CD4-positive, alpha-beta T cell (primary cell): ENCODE measurements at places on chromosomes 11 and 22.

DNA sequence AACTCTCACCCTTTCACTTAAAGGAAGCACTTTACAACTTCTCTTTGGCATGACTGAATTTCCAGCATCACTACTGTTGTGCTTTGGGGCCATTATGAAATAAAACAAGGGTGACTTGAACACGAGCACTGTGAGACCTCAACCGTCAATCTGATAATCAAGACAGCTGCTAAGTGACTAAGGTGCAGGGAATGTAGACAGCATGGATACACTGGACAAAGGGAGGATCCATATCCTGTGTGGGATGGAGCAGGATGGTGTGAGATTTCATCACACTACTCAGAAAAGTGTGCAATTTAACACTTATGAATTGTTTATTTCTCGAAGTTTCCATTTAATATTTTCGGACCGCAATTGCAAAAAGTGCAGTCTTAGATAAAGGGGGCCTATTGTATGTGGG, 16.1 kb upstream of the EXPH5 start:
- DNase-seq: no peak

GRCh38 chr11:113426686-113427085, 39.1 kb downstream of the ANKK1 start:
- no peak for DNase-seq

DNA sequence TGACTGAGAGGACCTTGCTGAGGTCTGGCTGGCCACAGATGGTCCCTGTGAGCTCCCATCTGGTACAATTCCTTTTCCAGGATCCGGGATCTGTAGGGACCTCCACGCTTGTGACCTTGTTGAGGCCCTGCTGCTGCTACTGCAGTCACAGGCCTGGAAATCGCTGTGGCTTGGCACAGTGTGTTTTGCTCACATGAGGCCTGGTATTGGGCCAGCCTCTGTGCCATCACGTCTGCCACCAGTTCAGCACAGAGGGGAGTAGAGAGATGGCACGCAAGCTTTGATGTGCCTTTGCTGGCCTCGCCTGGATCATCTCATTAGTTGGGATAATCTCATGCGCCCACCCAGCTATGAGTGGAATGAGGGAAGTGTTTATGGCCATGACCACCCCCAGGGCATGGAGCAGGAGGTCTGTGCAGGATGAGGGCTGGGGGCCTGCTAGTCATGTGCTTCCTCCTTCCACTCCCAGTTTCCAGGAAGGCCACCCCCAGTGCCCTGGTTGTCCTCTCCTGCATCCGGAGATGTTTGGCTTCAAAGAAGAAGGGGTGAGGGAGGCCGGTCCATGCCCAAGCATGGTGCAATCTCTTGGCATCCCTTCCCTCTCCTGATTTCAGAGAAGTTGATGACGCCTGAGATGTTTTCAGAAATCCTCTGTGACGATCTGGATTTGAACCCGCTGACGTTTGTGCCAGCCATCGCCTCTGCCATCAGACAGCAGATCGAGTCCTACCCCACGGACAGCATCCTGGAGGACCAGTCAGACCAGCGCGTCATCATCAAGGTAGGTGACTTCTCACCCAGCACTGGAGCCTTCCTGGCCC, 22.4 kb downstream of the DERL3 start:
- DNase-seq: no peak

DNA sequence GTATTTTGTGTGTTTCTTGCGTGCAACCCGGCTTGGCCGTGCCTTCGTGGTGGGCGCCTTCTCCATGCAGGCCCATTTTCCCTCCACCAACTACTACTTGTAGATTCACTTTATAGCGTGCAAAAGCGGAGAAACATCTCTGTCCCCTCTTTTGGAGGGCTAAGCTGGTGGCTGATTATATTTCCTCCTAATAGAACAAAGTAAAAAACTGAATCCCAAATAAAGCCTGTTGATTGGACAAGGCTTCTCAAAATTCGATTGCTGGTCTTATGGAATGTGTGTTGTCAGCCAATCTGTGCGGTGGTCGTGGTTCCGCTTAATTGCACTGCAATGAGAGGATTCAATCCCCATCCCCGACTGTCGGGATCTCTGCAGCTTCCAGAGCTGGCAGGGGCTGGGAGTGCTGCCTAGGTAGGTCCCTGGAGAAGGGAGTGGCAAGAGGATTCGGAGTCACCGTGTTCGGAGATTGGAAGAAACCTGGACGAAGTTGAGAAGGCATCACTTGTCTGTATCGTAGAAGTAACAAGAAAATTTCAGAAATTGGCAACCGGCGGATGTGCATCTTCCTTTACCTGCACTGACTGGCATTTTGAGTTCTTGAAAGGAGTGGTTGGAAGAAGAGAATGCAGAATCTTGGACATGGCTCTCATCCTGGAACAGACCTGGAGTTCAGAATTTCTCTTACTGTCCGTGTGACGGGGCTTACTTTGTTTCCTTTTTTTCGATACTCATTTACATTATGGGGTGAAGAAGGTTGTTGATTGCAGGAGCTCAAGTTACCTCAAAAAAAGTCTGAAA, 1.1 kb downstream of the HMGXB4 start:
- DNase-seq: peak; percentile 6

- DNase-seq: no peak
These were observed 1.4 kb downstream of the NARS2 start for GRCh38 chr11:78573271-78573670.

GRCh38 chr11:118918686-118919280, 6.9 kb downstream of the BCL9L start:
- no peak for DNase-seq

- no peak for DNase-seq
These were observed 2.3 kb downstream of the RBX1 start for GRCh38 chr22:40953471-40953870.

- no peak for DNase-seq
These were observed 46.1 kb downstream of the ASCL2 start for GRCh38 chr11:2224254-2224653.

- no peak for DNase-seq
These were observed 20.0 kb upstream of the NUCB2 start for GRCh38 chr11:17256512-17256911.

DNA sequence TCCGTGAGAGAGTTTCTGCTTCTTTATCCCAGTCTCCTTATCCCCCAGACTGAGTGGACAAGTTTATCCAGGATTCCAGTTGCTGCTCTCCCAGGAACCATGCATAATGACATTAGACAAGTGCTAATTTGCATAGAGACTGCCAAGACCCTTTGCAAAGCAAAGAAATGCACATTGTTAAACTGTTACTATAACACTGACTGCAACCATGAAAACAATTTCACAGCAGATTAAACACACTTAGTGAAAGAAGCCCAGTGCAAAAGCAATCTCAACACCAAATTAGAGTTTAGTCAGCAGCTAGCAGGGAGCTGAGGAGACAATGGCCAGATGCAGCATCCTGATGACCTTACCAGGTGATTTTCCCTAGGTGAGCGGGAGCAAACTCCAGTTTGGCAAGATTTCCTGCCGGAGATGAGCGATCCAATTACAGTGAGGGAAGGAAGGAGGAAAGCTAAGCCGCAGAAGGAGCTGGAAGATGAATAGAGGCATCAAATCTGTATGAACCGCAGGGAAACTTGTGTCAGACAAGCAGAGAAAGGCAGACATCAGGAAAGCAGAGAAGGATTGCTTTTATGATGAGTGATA, 273.8 kb upstream of the B3GAT1 start:
- no peak for DNase-seq

DNA sequence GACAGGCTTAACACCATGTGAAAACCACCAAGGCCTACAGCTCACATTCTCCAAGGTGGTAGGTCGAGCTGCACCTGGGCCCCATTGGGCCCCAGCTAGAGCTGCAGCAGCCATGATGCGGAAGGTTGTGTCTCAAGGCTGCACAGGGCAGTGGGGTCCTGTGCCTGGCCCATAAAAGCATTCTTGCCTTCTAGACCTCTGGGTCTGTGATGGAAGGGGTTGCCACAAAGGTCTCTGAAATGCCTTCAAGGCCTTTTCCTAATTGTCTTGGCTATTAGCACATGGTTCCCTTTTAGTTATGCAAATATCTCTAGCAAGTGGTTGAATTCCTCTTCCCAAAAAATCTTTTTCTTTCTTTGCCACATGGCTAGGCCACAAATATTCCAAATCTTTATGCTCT, 52.5 kb upstream of the C11orf58 start:
- DNase-seq: no peak

GRCh38 chr11:8070417-8071115, 10.4 kb upstream of the TUB start:
- DNase-seq: no peak

DNA sequence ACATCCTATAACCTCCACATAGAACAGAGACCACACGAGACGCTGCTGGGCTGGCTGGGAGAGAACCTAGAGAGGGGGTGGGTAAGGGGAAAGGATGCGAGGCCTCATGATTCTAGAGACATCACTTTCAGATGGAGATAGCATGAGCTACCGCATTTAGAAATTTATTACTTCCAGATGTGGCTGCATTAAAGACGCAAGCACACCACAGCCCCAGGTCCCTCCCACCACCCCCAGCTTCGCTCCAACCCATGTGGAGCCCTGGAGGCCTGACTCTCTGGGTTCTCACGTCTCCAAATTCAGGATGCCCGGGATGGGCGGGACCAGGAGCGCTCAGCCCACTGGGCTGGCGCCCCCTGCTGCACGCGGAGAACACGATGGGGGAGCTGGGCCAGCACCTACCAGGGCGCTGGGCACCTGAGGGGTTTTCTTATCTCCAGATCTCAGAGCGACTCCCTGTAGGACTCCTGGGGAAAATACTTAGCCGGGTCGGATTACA, 13.6 kb downstream of the MRPL21 start:
- no peak for DNase-seq

- no peak for DNase-seq
These were observed 139.6 kb downstream of the DDX10 start for GRCh38 chr11:108804511-108804910.

GRCh38 chr11:30452114-30452513, 129.2 kb downstream of the ARL14EP start:
- DNase-seq: no peak

DNA sequence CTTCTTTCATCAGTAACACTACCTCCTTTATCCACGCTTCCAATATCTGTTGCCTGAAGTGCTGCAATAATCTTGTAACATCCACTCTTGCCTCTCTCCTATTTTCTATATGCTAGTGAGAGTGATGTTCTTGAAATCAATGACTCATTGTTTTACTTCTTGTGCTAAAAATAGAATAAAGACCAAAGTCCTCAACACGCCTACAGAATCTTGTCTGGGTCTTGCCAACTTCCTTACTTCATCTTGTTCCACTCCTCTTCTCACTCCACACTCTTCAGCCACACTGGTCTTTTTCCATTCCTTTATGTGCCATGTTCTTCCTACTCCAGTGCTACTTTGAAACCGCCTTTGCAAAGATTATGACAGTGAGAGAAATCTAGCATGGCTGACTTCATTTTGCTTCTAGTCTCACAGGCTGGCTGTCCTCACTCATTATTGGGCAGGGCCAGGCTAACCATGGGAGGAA, 136.4 kb downstream of the CCDC81 start:
- no peak for DNase-seq

DNA sequence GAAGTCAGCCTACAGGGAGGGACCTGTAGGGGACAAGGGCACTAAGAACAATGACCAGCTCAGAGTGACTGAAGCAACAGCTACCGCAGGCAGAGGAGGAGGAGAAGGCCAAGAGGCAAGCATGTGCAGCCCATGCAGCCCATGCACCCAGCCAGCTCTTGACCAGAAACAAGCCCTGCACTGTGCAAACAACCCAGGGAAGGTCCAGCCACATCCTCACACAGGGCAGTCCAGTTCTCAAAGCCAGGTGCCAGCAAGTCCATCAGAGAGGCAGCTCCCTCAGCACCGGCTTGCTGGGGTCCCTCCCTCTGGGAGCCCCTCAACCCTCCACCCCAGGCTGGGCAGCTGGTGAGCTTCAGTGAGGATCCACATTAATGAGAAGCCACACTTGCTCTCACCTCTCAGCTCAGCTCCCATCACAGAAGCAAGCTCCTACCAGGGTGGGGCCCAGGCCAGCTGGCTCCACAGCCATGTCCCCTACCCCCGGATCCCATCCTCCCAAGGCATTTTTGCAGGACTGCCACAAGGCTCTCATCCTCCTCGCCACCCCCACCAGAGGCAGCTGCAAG, 7.1 kb downstream of the DGCR2 start:
- no peak for DNase-seq

DNA sequence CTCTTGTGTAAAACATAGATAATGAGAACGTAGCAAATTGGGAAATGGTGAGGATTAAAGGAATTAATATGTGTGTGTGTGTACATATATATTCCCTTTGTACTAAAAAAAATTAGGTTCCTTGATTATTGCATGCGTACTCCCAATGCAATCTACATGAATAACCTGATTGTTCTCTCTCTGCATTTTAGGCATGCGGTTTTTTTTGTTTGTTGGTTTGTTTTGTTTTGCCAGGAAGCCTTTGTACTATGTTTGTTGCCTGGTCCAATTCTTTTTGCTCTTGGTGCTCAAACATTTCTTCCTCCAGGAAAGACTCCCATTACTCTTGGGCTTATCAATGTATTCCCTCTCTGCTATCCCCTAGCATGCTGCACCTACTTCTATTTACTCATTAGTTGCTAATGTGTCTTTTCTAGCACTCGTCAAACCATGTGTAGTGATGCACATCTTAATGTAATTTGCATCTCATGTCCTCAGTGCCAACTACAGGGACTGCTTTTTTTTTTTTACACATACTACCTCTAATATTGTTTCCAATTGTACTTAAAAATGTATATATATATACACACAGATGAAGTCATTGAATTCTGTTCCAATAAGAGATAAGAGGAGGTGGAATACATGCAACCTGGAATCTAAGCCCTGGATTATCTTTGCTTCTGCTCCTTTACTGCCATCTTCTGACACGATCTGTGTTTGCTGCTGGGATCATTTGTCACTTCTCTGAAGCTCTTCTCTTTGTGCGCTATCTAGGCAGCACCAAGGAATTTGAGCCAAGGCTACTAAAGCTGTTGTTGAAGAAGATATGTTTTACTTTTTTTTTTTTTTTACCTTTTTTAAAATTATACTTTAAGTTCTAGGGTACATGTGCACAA, 197.2 kb upstream of the ANO3 start:
- DNase-seq: no peak

- DNase-seq: no peak
These were observed 1374.7 kb upstream of the RAG2 start for GRCh38 chr11:37972691-37973090.

GRCh38 chr11:86698639-86699038, 26.2 kb upstream of the ME3 start:
- DNase-seq: no peak

DNA sequence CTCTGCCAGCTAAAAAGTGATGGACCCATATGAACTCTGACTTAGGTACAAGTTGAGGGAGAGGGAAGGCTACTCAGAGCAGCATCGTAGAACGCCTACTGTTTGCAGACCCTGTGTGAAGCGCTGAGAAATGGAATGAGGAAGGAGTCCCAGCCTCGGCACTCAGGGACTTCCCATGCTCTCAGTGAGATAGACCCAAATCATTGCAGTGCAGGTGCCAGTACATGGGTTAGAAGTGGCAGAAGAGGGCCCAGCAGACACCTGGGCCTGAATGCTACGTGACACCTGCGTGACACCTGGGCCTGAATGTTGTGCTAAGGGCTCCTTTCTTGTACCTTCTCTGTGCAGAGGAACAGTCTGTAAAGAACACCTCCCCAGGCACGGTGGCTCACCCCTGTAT, 2.6 kb upstream of the PDGFB start:
- DNase-seq: no peak
